Activated T-helper 1 cell treated with anti-CD3 and anti-CD28 coated beads, Interleukin-12 subunit alpha, Interleukin-12 subunit beta, Interleukin-2, Interleukin-4 antibody, amounts not matched to agents 30 ng/mL and 10 ng/mL and 1 ng/mL, durations not matched to agents 14 hours and 24 hours and 36 hours (primary cell): ENCODE measurements at places on chromosomes 11 and 22.

DNA sequence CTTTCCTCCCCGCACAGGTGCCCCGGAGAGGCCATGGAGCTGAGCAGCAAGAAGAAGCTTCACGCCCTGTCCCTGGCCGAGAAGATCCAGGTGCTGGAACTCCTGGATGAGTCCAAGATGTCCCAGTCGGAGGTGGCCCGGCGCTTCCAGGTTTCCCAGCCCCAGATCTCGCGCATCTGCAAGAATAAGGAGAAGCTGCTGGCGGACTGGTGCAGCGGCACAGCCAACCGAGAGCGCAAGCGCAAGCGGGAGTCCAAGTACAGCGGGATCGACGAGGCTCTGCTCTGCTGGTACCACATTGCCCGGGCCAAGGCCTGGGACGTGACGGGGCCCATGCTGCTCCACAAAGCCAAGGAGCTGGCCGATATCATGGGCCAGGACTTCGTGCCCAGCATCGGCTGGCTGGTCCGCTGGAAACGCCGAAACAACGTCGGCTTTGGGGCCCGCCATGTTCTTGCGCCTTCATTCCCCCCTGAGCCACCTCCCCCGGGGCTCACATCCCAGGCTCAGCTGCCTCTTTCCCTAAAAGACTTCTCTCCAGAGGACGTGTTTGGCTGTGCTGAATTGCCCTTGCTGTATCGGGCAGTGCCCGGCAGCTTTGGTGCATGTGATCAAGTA is 1.3 kb downstream of the TIGD3 start:
- peak overlapping the region; percentile 89 for H3K4me3 ChIP-seq
- H3K36me3 ChIP-seq = peaks cover 9% of the 10 kb centered on the region
- H3K27ac ChIP-seq = peak overlapping the region; percentile 81
- peaks cover 8% of the 10 kb centered on the region for H3K4me1 ChIP-seq
- no peak for DNase-seq

DNA sequence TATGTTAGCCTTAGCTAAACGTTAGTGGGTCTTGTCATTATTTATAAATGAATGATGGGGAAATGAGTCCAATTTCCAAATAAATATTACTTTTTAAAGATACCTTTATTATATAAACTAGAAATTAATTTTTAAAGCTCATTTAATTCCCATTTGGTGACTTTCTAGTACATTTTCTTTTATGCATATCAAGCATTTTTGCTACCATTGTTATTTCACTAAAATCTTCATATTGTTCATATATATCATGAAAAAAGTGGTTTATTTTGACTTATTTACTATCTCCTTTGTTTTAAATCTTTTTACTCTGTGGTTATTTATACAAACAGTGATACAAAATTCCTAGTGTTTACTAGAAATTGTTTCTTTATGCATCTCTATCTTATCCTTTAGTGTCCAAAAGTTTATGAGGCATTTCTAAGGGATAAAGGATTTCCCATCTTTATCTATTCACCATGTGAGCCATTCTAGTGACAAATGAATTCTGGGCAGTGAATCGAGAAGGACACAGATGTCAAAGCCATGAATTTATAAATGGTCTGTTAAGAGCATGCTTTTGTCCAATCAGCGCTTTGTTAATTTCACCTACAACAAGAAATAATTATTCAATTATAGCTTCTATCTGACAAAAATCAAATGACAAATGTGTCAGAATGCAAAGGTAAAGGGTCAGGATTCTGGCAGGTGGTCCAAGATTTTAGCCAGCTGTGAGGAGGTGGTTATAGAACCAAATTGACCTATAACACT is 70.6 kb downstream of the PRMT3 start:
- DNase-seq = no peak
- H3K27ac ChIP-seq = no peak overlapping the region
- H3K36me3 ChIP-seq = peaks cover 9% of the 10 kb centered on the region
- H3K27me3 ChIP-seq = no peaks in the 10 kb centered on the region

DNA sequence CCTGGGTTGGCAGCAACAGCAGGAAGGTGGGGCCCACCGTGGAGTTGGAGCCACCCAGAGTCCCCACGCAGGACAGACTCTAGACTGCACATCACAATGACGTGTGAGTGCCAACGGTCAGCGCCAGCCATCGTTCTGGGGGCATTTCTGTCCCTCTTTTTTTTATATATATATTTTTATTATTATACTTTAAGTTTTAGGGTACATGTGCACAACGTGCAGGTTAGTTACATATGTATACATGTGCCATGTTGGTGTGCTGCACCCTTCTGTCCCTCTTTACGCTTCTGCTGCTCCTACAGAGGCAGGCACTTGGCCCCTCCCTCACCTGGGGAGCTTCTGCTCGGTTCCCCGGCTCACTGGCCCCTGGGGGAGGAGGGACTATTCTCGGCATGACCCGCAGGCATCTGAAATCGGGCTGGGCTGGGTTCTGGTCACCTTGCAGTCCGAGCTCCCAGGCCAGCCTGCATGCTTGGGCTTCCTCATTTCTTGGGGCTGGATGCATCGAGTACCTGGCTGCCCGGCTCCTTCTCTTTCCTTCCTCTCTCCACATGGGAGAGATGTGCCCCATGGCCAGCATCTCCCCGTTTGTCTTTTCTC is 787.4 kb downstream of the TBC1D22A start:
- no peaks in the 10 kb centered on the region for H3K4me1 ChIP-seq
- no peaks in the 10 kb centered on the region for H3K36me3 ChIP-seq
- no peaks in the 10 kb centered on the region for H3K27me3 ChIP-seq
- H3K27ac ChIP-seq = no peak overlapping the region

DNA sequence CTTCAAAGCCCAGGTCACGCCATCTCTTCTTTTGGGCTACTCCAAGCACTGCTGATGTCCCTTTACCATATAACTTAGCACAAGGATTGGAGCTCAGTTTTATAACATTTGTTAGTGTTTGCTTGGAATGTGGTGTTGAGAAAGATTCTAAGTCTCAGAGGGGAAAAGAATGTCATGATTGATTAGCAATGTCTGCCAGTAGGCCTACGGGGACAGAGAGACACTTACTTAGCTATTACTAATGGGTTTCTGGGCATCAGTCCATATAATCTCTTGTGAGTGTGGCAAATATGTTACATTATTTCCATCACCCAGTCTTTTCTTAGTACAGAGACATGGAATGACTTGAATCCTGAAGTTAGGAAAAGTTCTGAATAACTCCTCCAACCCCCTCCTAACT is 75.4 kb upstream of the FSHB start:
- H3K4me1 ChIP-seq = no peaks in the 10 kb centered on the region
- no peak for DNase-seq
- no peaks in the 10 kb centered on the region for H3K27me3 ChIP-seq
- no peak overlapping the region for H3K4me3 ChIP-seq

GRCh38 chr11:122649116-122649515 is 6.4 kb upstream of the UBASH3B start:
- H3K36me3 ChIP-seq = no peaks in the 10 kb centered on the region
- no peak overlapping the region for H3K4me3 ChIP-seq
- no peak for DNase-seq
- no peaks in the 10 kb centered on the region for H3K4me1 ChIP-seq
- peaks cover 41% of the 10 kb centered on the region for H3K27me3 ChIP-seq

- no peak overlapping the region for H3K4me3 ChIP-seq
- no peak for DNase-seq
- H3K36me3 ChIP-seq = no peaks in the 10 kb centered on the region
- no peak overlapping the region for H3K27ac ChIP-seq
- peaks cover 6% of the 10 kb centered on the region for H3K4me1 ChIP-seq
- H3K27me3 ChIP-seq = peaks cover 12% of the 10 kb centered on the region
These were observed 4.0 kb downstream of the KCNJ1 start for GRCh38 chr11:128862908-128863660.

DNA sequence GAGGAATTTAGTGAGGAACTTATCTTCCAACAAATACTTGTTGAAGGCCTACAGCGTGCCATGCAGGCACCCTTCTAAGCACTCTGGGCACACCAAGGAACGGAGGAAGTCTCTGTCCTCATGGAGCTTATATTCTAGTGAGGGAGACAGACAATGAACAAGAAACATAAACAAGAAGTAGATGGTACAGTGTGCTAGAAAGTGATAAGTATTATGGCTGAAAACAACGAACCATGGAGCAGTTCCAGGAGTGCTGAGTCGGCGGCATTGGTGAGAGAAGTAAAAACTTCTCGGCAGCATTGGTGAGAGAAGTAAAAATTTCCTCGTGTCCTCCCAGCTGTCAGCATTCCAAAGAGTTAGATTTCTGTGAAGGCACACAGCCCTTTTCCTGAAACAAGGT is 53.2 kb downstream of the FAM76B start:
- no peaks in the 10 kb centered on the region for H3K36me3 ChIP-seq
- H3K27ac ChIP-seq = no peak overlapping the region
- DNase-seq = no peak
- peaks cover 9% of the 10 kb centered on the region for H3K4me1 ChIP-seq

DNA sequence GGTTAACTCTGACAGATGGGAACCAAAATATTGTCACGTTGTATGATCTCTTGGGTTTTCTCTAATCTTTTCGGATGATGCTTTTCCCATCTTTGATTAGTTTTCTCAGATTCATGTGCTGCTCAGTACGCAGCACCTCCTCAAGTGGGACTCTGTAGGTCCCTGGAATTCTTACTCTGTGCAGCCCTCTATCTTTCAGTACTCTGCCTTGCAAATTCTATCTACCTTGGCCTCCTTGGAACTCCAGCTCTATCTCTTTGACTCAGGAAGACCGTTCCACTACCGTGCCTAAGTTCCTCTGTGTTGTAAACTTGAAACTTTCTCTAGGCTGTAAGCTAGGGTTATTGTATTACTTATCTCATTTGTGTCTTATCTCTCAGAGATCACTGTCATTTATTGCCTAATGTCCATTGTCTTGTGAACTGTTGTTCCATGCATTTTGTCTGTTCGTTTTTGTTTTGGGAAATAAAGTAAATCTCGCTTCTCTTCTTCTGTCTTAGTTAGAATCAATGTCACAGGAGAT is 20.1 kb upstream of the CHORDC1 start:
- H3K27ac ChIP-seq = no peak overlapping the region
- H3K4me3 ChIP-seq = no peak overlapping the region
- no peaks in the 10 kb centered on the region for H3K36me3 ChIP-seq
- no peak for DNase-seq
- peaks cover 17% of the 10 kb centered on the region for H3K27me3 ChIP-seq

DNA sequence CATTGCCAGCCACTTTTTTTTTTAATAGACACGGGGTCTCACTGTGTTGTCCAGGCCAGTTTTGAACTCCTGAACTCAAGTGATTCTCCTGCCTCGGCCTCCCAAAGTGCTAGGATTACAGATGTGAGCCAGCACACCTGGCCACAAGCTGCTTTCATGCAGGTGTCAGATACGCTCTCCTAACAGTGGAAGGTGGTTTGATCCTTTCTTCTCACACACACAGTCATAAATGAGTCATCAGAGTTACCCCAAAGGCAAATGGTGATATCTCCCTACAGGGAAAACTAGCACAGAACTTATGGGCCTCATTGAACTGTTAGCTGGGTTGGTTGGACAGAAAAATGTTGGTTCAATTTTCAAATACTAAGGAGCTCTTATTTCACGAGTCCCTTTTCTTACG is 38.2 kb upstream of the UBASH3B start:
- no peaks in the 10 kb centered on the region for H3K4me1 ChIP-seq
- no peak for DNase-seq
- H3K27ac ChIP-seq = no peak overlapping the region
- H3K36me3 ChIP-seq = no peaks in the 10 kb centered on the region
- H3K4me3 ChIP-seq = no peak overlapping the region

DNA sequence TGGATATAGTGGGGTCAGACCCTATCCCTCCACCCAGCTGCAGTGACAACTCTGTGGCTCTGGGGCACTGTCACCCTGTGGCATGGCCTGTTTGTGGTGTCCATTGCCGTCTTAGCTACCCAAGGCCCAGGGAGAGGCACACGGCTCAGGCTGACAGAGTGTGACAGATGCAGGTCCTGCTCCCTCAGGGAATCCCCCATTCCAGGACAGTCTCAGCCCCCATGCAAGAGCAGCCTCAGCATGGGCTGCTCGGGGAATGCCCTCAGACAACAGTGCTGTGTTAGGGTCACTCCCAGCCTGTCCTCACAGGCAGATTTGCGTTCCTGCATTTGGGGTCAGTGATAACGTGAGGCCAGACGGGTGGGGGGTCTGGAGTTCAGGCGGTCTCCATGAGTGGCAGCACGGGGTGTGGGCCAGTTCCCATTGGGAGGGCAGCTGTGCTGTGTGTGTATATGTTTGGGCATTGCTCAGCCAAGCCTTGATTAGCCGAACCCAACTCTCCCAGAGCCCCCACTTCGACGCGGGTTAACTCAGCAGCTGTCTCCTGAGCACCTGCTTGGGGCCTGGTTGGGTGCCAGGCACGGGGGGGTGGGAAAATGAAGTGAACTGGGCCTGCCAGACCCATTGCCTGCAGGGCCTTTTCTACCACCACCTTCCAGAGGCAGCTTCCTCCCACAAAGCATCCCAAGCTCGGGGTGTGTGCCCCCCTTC is 5.3 kb upstream of the KCNQ1OT1 start:
- no peak overlapping the region for H3K27ac ChIP-seq
- H3K27me3 ChIP-seq = no peaks in the 10 kb centered on the region
- peaks cover 3% of the 10 kb centered on the region for H3K36me3 ChIP-seq
- no peak for DNase-seq
- no peak overlapping the region for H3K4me3 ChIP-seq

GRCh38 chr11:26777372-26777808 is 55.5 kb upstream of the SLC5A12 start:
- H3K4me1 ChIP-seq = no peaks in the 10 kb centered on the region
- no peak overlapping the region for H3K4me3 ChIP-seq
- H3K36me3 ChIP-seq = no peaks in the 10 kb centered on the region
- DNase-seq = no peak
- H3K27ac ChIP-seq = no peak overlapping the region

DNA sequence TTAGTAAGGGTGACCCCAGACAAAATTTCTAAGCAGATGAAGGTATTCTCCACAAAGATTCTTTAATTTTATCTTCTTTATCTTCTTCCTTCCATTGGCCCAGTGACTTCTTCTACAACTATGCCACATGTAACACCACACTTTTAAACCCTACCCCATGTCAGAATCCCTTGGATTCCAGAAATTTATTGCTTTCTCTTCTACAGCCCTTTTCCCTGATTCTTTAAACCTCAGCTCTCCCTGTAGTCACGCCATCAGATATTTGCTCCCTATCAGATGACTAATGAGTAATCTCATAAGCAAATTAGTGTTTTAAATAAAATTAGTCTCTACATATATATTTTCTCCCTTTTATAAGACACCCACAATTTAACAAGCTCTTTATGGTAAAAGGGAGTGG is 423.4 kb upstream of the CHORDC1 start:
- no peaks in the 10 kb centered on the region for H3K4me1 ChIP-seq
- H3K36me3 ChIP-seq = no peaks in the 10 kb centered on the region
- H3K4me3 ChIP-seq = no peak overlapping the region
- H3K27ac ChIP-seq = no peak overlapping the region
- no peak for DNase-seq
- H3K27me3 ChIP-seq = no peaks in the 10 kb centered on the region

GRCh38 chr22:21734540-21735199 is 924 bp downstream of the YPEL1 start:
- H3K27ac ChIP-seq = peak overlapping the region; percentile 85
- peaks cover 33% of the 10 kb centered on the region for H3K4me1 ChIP-seq
- peaks cover 16% of the 10 kb centered on the region for H3K27me3 ChIP-seq
- peaks cover 1% of the 10 kb centered on the region for H3K36me3 ChIP-seq
- H3K4me3 ChIP-seq = peak overlapping the region; percentile 85
- DNase-seq = no peak
